ENCODE measurements at places on chromosomes 16 and 17. TPM values are rescaled to one million over a fixed set of nuclear protein-coding genes. Genes with fewer than 3 reads are reported as not detected.

DNA sequence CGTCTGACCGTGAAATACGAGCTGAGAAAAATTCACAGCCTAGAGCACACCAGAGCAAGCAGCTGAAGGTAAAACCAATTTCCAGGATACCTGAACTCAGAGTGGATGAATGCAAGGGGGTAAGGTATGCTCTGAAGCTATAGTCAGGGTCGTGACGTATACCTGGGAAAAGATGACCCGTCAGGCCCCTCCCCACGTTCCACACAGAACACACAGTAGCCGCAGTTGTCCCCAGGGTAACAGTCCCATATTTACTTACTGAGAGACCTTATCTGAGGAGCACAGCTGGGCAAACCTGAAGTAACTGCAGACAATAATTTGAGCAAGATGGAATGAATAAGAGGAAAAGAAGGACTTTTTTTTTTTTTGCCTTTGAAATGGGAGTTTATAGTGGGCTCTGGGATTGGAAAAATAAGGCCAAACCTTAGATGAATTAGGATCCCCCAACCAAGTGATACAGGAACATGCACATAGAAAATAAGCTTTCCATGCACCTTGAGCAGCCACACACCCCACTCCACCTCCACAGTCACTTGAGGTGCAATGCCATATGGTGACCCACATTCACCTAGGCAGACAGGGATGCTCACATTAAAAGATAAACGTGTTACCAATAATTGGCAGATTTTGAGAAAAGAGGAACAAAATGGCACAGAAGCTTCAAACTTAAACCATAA lies 38.0 kb downstream of the ABCA6 start:
- no peak for DNase-seq

- no peak for DNase-seq
These were observed 989.7 kb downstream of the CDH11 start for GRCh38 chr16:64132190-64132589.

HSD17B1 gene
- 0.10 TPM for total RNA-seq

LRRC37A gene
- total RNA-seq = 1.3 TPM

DNA sequence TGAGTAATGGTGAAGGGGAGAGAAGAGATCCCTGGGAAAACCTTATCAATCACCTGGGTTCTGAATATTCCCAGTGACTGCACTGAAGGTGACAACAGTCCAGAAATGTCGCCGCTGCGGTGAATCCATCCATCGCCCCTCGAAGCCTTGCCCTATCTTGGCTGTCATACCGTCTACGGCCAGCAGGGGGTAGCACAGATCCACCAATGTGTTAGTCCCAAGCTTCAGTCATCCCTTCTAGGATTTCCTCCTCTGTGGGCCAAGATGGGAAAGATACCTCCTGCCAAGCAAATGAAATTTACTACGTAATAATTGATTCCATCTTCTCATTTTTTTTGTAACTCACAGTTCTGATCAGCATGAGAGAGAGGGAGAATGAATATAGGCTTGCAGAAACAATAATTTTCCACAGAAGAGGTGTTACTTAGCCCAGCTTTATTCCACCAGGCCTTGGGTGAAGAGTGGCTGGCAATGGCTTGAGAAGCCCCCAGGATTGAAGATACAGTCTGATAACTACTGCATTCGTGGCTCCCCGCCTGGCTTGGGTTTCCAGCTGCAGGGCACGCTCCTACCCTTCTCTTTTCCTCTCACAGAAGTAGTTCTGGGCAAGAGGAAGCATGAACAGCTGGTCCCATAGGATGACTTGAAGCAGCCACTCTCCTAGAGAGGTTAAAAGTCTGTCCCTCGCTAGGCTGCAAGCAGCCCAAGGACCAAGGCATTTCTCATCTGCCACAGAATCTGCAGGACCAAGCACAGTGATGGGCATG lies 2.6 kb upstream of the FMNL1 start:
- peak; percentile 91 for DNase-seq

DNA sequence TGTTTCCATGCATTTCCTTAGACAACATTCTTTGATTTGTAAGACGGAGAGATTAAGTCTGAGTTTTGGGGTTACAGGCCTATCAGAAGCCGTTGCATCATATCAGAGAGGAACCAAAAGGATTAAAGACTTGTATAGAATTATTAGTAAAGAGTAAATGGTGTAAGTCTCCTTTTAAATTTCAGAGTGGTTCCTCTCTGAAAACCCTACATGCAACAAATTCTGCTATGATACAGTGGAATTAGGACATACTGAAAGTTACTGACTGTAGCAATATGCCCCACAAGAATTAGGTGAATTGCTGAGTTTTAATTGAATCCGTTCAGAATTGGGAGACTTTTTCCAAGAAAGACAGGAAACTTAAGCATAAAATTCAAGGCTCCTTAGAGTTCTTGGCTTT lies 221.6 kb downstream of the FTO start:
- no peak for DNase-seq

VMO1 gene
- not detected for total RNA-seq

ZP2 gene
- not detected for total RNA-seq

DNA sequence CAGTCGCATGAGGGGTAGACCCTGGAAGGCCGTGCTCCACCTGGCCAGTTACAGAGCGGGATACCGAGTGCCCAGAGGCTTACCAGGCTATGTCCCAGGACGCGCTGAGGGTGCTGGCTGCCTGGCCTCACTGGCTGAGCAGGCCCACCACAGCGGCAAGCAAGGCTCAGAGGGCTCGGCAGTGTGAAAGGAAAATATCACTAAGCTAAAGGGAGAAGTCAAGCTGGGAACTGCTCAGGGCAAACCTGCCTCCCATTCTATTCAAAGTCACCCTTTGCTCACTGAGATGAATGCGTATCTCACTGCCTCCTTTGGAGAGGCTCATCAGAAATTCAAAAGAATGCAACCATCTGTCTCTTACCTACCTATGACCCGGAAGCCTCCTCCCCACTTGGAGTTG lies 37.4 kb downstream of the CCDC57 start:
- DNase-seq = no peak

All from activated T-cell treated with anti-CD3 and anti-CD28 coated beads, Interleukin-2, amount 50 U/mL, for 4 hours (primary cell).